ENCODE measurements at places on chromosomes 16 and 17.

GRCh38 chr16:88591577-88592021, 21.4 kb downstream of the ZC3H18 start:
- no peak for DNase-seq

DNA sequence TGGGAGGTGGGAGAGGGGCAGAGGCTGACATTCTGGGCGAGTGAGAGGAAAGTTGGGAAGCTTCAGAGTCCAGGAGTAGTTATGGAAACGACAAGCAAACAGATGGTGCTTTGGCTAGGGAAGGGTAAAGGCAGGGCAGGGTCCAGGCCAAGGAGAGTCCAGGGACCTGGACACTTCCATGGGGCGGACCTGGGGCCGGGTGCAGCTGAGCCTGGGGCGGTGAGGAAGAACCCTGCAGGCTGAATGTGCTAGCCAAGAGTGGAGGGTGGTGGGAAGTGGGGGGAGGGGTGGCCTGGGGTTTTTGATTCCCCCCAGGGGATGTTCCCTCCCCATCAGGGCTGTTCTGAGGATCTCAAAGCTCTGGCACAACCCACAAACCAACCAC, 2.6 kb downstream of the PPP1R9B start:
- DNase-seq: no peak

- peak; percentile 78 for DNase-seq
Observed at GRCh38 chr16:56932721-56933619, 1.0 kb downstream of the HERPUD1 start.

DNA sequence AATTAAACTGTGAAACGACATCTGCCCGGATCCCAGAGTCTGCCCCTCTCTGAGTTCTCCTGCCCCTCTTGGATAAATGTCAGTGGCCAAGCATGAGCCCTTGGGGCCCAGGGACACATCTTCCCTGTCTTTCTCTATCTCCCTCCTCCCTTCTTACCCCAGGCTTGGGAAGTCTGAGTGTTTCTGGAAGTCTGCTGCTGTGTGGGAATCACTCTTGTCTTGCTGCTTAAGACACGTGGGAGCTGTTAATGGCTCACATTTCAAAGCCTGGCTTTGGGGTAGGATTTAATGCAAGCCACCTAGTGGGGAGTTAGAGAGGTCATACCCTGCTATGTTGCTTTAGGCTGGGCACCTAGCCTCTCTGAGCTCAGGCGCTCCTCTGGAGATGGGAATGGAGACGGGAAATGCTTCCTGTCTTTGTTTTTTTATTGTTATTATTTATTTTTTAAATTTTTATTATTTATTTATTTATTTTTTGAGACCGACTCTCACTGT, 218.5 kb upstream of the CIBAR2 start:
- peak; percentile 82 for DNase-seq

GRCh38 chr17:8793649-8794048, 5.5 kb downstream of the MFSD6L start:
- no peak for DNase-seq

GRCh38 chr17:33786478-33786877, 468.6 kb upstream of the CCL2 start:
- no peak for DNase-seq

DNA sequence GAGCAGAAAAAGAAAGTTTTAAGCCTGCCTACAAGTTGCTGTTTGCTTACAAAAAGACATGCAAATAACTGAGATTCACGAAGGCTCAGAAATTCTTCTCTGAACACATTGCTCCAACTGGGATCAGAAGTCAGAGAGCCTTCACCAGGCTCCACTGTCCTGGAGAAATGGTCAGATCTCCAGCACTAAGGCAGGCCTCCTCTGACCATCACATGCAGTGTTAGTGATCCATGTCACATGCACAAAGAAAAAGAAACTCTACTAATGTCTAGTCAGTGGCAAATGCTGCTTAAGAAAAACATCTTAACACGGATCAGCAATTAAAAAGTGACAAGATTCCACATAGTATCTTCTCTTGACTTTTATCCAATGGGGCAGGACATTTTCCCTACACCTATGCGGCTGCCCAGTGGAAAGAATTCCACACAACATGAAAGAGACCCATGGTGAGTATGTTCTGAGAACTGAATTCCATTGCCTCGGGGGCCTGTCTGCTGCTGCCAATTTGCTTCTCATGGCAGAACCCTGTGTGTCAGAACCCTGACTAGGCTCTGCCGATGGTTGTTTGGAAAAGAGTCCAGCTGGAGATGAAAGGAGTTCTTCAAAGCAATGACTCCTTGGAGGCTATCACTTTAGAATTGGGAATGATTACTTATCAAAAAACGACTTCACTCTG, 96.6 kb downstream of the HIC1 start:
- no peak for DNase-seq

- DNase-seq: peak; percentile 16
Observed at GRCh38 chr16:69610356-69610755, 44.6 kb downstream of the NFAT5 start.

GRCh38 chr16:10683170-10683569, 11.6 kb downstream of the TEKT5 start:
- no peak for DNase-seq

GRCh38 chr17:54834086-54834485, 66.6 kb upstream of the TOM1L1 start:
- no peak for DNase-seq

- DNase-seq: peak; percentile 59
Observed at GRCh38 chr16:23952128-23952970, 116.6 kb downstream of the PRKCB start.

DNA sequence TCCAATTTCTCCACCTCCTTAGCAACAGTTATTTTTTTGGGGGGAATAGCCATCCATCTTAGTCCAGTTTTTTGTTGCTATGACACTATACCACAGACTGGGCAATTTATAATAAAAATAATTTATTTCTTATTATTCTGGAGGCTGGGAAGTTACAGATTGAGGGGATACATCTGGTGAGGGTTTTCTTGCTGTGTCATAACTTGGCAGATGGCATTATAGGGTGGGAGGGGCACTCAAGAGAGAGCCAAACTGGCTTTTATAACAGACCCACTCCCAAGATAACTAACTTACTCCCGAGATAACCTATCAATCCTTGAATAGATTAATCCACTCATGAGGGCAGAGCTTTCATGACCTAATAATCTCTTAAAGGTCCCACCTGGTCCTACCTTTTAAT, 84.2 kb downstream of the ABCA8 start:
- DNase-seq: no peak

DNA sequence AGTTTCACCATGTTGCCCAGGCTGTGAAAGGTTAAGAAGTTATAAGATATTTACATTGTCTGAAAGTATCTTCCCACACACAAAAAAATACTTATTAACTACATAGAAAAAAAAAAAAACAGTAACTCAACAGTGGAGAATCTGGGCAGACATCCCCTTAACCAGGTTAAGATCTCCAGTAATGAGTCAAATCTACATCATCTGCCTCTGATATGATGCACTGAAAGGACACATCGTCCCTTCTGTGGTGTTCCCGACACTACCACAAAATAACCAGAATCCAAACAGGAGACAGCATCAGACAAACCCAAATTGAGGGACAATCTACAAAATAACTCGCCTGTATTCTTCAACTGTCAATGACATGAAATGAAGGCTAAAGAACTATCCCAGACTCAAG, 40.0 kb downstream of the CMTM4 start:
- no peak for DNase-seq
